ENCODE measurements at places on chromosomes 6 and 20. TPM values are rescaled to one million over a fixed set of nuclear protein-coding genes. Genes with fewer than 3 reads are reported as not detected.
A peak's percentile ranks its signal among the peaks of the same experiment; 100 is the strongest.

DNA sequence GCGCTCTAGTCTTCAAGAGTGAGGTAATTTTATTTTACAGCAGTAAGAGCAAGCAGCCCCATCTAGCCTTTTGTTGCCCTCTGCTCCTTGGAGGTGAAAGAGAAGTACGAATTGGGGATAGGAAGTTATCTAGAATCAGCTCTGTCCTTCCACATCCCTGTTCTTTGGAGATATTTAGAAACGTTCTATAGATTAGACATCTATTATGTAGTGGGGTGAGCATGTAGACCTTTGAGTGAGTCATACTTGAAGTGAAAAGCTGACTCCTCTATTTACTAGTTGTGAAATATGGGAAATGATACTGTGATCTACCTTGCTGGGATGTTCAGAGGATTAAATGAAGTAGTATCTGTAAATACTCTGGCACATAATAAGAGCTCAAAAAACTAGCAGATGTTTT lies 36.0 kb upstream of the SLC35D3 start:
- DNase-seq, result no peak

DNA sequence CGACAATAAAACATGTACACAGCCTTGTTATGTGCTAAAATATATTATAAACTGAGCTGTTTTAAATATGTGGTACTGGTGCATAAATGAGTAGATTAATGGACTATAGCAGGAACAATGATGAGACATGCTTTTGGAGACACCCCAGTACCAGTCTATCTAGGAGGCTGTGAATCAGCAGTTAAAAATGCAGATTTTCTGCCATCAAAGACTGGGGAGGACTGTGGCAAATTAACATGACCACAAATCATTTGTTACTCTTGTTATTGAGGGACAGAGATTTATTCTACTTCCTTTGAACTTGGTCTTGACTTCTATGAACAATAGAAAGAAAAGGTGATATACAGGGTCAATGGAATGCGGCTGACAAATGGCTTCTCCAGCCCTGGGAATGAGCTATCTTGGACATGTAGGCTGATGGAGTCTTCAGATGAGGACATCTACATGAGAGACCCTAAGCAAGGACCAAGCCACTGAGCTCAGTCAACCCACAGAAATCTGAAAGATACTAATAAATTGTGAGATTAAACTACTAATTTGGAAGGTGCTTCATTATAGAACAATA lies 551.7 kb upstream of the GJE1 start:
- no peak for DNase-seq

- no peak for DNase-seq
Measured at GRCh38 chr6:77361018-77361417, 102.3 kb downstream of the HTR1B start.

GRCh38 chr6:56759521-56759920 lies 116.8 kb upstream of the DST start:
- no peak for DNase-seq

DNA sequence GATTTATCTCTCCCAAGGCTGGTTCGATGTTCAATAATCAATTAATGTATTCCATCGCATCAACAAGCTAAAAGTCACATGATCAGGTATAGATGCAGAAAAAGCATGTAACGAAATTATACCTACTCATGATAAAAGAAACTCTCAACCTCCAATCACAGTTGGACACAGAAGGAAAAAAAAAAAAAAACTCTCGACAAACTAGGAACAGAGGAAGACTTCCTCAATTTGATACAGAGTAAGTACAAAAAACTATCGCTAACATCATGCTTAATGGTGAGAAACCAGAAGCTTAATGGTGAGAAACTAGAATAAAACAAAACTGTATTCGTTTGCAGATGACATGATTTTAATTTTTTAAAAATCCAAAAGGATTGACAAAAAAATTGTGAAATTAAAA lies 62.0 kb upstream of the SMIM29 start:
- no peak for DNase-seq

DNA sequence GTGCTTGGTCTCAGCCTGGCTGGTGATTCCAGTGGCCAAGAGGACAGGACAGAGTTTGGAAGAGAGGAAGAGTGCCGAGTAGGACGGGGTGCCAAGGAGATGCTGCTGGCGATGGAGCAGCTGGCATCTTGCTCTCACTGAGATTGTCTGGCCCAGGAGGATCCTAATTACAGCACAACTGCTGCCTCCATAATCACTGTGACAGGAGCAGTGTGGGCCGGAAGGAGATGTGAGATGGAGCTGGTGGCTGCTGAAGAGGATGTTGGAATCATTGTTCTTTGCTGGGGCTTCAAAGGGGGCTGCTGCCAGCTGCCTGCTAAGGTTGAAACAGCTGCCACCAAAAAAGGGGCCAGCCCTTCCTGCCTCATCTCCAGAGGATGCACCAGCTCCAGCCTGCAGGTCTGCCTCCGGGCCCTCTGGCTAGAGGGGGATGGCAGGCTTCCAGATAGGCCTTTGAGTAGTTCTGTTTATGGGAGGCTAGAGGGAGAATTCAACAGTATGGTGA lies 214.4 kb downstream of the RNF144B start:
- no peak for DNase-seq

DNA sequence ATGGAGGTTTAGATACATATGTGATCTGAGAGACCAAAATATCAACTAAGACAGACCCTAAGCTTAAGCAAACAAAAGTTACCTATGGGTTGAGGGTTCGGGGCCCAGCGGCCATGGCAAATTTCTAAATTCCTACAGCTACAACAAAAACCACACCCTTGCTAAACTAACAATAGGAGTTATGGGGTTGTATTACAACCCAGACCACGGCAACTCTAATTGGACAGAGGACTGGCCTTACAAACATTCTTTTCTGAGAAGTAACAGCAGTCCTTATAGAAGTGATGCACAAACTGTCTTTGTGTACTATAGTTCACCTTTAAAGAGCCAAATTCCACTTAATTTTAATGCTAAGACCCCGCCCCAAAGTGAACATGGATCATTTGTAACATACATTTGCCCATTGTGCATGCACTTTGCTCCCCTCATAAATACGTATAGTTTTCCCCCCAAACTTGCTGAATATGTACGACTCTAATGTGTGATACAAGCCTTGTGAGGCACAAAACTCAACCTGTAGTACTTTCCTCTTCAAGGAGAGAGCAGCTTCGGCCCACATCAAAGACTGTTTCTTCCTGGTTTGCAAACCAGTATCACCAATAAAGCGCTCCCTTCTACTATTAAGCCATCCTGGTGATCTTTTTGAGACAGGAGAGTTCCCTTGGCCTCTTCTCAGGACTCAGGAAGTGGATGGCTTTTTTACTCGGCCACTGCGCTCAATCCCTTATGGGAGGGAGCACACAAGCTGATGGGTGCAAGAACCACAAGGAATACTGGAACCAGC lies 25.6 kb upstream of the MBOAT1 start:
- DNase-seq, result no peak

DNA sequence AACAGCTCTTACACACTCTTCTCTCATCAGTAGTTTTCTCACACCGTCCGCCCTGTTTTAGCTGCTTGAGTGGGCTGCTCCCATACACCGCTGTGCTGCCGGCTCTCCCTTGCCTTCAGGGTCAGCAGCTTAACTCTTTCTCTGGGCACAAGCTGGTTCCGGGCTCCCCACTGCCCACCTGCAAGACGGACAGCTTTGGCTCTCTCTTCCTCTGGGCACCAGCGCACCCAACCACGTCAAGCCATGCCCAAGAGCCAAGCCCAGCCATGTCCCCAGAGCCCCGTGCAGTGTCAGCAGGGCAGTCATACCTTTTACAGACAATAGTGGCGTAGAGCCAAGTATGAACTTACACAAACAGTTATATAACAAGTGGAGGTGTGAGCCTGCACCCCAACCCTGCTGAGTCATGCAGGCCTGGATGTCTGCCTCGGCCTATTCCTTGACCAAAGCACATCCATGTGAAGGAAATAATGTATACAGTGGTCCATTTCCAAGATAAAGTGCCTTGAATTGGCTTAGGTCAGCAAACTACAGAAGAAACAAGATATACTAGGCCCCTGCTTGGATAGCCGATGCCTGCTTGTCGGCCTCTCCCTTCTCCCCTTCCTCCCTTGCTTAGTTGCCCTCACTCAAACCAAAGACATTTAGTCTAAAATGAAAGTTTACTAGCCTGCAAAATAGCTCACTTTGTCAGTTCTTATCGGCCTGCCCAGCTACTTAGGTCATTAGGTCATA lies 89.3 kb downstream of the JPH2 start:
- no peak for DNase-seq

GRCh38 chr6:3825851-3826581 lies 23.2 kb upstream of the FAM50B start:
- DNase-seq, result no peak

DNA sequence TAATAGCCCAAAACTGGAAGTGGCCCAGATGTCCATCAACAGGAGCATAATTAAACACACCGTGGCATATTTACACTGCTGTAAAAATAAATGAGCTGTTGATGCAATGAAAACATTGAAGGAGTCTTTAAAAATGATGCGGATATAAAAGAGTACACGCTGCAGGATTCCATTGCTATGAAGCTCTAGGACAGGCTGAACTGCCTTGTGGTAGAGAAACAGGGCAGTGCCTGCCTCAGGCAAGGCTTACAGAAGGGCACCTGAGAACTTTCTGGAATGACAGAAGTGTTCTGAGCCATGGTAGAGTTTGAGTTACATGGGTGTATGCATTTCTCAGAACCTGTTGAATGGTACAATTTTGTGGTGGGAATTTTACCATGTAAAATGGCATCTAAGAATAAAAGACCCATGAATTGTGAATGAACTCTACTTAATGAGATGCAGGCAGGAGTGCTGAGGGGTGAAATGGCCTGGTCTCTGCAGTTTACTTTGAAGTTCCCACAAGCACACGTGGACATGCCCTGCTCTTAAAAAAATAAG lies 45.3 kb upstream of the RIN2 start:
- DNase-seq, result no peak

DNA sequence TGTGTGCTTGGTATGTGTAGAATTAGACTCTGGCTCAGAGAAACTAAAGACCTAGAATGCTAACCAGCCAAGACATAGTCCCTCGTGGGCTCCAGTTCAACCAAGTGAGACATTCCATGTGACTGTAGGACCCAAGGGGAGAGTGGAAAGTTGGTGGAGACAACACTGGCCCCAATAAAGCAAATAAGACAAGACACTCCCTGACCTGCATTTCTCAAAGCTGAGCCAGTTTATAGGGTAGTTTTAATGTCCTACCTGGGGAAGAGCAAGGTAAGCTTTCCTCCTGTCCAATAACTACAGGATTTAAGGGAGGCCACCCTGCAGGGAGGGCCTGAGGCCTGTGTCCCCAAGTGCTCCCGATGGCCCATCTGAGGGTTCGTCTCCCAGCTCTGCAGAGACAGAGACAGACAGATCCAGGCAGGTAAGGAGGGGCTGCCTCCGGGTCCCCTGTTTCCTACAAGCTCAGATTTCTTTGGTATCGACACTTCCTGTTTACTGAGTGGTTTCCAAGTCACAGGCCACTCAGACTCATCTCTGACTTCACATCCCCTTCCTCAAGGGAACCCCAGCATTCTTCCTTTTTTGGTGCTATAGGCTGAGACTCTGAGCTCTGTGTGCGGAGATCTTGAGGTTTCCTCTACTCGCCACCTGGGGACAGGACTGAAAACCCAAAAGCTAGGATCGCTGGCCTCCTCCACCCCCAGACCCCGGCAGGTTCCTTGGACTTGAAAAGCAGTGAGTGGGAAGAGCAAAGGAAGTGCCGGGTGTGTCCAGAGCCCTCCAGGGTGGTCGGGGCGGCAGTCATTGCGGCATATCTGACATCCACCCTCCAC lies 92.4 kb downstream of the PRND start:
- DNase-seq, result peak; percentile 62

DNA sequence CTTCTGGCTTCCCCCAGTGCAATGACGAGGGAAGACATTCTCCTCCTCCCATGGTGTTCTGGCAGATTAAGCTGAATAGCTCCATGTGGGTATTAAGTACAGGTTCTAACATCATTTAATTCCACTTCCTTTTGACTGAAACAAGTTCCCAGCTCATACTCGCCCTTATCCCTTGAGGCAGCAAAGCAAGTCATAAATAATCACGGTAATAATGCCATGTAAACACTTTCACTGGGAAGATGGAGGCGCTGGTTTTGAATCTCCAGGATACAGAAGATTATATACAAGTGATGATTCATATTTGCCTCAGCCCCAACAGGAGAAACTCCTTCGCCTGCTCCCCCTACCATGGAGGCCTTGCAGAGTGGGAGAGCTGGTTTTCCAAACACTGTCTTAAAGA lies 141.3 kb downstream of the PXDC1 start:
- no peak for DNase-seq

GRCh38 chr6:116251568-116252384 lies 2.1 kb downstream of the TSPYL4 start:
- no peak for DNase-seq

- DNase-seq, result peak; percentile 19
Measured at GRCh38 chr6:7110092-7110792, 2.5 kb downstream of the RREB1 start.

DNA sequence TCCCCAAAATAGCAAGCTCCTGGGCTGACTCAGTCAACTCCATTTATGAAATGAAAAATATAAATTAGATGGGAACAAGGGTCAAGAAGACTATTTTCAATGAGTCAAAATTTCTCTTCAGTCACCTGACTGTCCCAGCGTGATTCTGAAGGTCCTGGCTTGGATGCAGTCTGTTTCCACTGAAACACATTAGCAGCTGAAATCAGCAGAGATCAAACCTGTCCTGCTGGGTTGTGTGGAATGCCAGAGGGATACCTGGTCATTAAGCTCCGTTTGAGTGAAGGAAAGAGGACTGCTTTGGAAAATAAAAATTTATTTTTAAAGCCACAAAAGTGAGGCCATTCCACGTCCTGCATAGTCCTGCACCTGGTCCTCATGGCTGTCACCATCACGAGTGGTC lies 37.4 kb downstream of the PXDC1 start:
- no peak for DNase-seq

- DNase-seq, result no peak
Measured at GRCh38 chr6:95804847-95805541, 210.8 kb upstream of the FUT9 start.

GRCh38 chr6:16352821-16353438 lies 114.5 kb downstream of the GMPR start:
- no peak for DNase-seq

DNA sequence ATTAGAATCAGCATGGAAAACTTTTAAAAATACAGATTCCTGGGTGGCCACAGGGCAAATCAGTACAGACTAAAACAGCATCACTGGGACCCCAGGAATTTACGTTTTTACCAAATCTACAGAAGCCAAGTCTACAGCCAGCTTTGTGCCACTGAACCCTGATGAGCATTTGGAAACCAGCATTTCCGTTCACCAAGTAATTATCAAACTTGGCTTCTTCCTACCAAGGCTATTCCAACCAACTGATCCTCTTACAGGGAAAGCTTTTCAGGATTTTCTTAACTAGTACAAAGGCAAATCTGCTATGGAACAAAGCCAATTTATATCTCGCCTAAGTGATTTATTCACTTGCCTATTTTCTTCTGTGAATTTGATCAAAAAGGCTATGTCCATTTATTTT lies 47.0 kb downstream of the PLAGL1 start:
- no peak for DNase-seq

GRCh38 chr6:150499882-150500312 lies 99.8 kb upstream of the PLEKHG1 start:
- no peak for DNase-seq

- no peak for DNase-seq
Measured at GRCh38 chr6:162685586-162685985, 42.0 kb downstream of the PRKN start.

Gene CLVS2
- not detected for total RNA-seq

Gene CYP21A2
- total RNA-seq, result 0.33 TPM

Gene ADGRG6
- 0.54 TPM for total RNA-seq

Gene PLTP
- total RNA-seq, result not detected

Gene ZC3H12D
- total RNA-seq, result 45.9 TPM

Data from CD8-positive, alpha-beta T cell (primary cell).